ENCODE measurements at places on chromosomes 5 and 9.

GRCh38 chr5:149724130-149724840 is 5.8 kb upstream of the PPARGC1B start:
- peaks cover 16% of the 10 kb centered on the region for H3K27me3 ChIP-seq
- DNase-seq, result no peak
- no peaks in the 10 kb centered on the region for H3K4me1 ChIP-seq
- no peak overlapping the region for H3K27ac ChIP-seq

GRCh38 chr5:10989577-10990263 is 228.7 kb upstream of the DAP start:
- no peaks in the 10 kb centered on the region for H3K4me1 ChIP-seq
- no peak overlapping the region for H3K4me3 ChIP-seq
- no peaks in the 10 kb centered on the region for H3K27me3 ChIP-seq
- H3K36me3 ChIP-seq, result no peaks in the 10 kb centered on the region

DNA sequence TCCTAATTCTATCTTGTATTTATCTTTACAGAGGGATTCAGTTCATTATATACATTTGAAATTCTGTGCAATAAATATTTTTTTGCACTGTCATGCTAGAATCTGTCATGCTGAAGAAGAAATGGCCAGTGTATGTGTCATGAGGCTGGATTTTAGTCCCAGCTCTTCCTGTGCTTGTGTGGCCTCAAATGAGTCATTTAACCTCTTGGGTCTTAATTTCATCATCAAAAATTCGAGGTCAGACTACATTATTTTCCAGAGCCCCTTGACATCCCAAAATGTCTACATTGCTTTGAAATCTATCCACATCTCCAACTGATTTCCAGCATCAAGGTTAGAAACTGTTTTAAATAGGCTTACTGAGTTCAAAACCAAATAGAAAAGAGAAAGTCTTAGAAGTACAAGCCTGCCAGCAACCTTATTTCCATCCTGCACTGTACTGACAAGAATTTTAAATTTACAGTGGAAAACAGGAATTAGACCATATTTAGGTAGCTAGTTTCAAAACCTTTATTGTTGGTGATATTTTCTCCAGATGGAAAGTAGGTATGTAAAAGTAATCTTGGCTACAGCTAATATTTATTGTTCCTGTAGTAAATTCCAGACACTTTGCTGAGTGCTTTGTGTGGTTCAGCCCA is 96.7 kb upstream of the MAMDC2 start:
- no peak for DNase-seq
- H3K4me1 ChIP-seq, result no peaks in the 10 kb centered on the region
- H3K27me3 ChIP-seq, result no peaks in the 10 kb centered on the region
- no peak overlapping the region for H3K4me3 ChIP-seq
- no peaks in the 10 kb centered on the region for H3K36me3 ChIP-seq

- DNase-seq, result no peak
- H3K36me3 ChIP-seq, result no peaks in the 10 kb centered on the region
- H3K4me3 ChIP-seq, result no peak overlapping the region
- no peaks in the 10 kb centered on the region for H3K27me3 ChIP-seq
- no peak overlapping the region for H3K27ac ChIP-seq
These were observed 58.5 kb downstream of the ATP10B start for GRCh38 chr5:160793530-160793899.

DNA sequence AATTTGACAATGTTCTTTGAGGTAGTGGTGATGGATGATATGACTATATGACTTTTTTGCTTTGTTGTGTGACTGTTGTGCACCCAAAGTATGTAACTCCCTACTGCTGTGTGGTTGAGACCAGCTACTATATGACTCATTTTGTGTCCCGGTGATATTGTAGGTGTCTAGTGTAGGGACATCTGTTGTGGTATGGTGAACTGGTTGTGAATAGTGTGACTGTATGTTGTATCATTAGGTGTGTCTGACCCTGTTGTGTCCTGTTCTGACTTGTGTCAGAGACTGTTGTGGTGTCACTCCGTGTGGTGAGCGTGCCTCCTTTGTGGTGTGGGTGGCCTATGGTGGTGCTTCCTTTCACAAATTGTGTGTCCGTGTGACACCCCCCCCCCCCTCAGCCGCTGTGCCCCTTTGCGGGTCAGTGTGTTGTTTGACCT is 11.2 kb upstream of the CXXC5 start:
- no peak overlapping the region for H3K4me3 ChIP-seq
- H3K4me1 ChIP-seq, result peaks cover 47% of the 10 kb centered on the region
- DNase-seq, result no peak
- H3K27me3 ChIP-seq, result no peaks in the 10 kb centered on the region
- no peaks in the 10 kb centered on the region for H3K36me3 ChIP-seq

GRCh38 chr9:134358662-134359319 is 32.5 kb downstream of the RXRA start:
- DNase-seq, result no peak
- H3K36me3 ChIP-seq, result no peaks in the 10 kb centered on the region
- H3K4me1 ChIP-seq, result no peaks in the 10 kb centered on the region
- H3K4me3 ChIP-seq, result no peak overlapping the region
- no peak overlapping the region for H3K27ac ChIP-seq

DNA sequence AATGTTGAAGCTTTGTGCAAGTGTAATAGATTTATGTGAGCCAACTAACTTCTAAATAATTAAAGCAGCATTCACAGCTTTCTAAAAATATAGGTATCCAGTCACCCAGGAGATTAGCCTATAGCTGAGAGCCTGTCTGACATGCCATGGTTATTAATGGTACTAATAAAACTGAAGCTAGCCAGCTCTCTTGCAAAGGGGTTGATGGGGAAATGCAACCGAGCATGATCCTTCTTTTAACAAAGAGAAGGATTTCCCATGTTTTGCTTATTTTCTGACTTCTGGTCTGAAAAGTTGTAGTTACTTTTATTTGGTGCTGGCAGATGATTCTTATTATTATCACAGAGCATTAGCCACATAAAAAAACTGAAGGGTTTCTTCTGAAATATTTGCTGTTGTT is 488.7 kb upstream of the CYLC2 start:
- H3K27ac ChIP-seq, result no peak overlapping the region
- no peak for DNase-seq
- no peaks in the 10 kb centered on the region for H3K27me3 ChIP-seq
- H3K36me3 ChIP-seq, result no peaks in the 10 kb centered on the region
